Fibroblast of skin of right biceps (primary cell): ENCODE measurements at places on chromosomes 3 and 15.
A peak's percentile ranks its signal among the peaks of the same experiment; 100 is the strongest.

DNA sequence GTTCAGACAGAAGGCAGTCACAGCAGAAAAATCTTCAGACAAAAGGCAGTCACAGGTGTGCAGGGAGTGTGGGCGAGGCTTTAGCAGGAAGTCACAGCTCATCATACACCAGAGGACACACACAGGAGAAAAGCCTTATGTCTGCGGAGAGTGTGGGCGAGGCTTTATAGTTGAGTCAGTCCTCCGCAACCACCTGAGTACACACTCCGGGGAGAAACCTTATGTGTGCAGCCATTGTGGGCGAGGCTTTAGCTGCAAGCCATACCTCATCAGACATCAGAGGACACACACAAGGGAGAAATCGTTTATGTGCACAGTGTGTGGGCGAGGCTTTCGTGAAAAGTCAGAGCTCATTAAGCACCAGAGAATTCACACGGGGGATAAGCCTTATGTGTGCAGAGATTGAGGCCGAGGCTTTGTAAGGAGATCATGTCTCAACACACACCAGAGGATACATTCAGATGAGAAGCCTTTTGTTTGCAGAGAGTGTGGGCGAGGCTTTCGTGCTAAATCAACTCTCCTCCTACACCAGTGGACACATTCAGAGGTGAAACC, 27.6 kb downstream of the ZNF589 start:
- no peak for DNase-seq

DNA sequence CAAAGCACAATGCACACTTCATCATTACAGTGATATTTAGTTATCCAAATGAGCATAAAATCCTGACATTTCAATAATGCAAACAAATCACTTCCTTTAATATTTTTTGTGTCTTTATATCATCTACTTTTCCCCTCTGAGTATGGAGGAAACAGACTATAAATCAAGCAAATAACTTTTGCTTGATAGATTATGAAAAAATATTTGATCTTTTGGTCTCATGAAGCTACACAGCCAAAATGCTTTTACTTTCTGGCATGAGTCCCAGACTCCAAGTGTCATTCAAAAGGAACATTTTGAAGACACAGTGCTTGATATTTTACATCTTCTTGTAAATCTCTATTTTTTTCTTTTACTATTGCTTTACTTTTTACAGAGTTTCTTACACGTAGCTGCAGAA, 215.3 kb upstream of the ROBO1 start:
- DNase-seq, result no peak

GRCh38 chr3:32354362-32354778, 37.3 kb upstream of the CMTM7 start:
- no peak for DNase-seq

DNA sequence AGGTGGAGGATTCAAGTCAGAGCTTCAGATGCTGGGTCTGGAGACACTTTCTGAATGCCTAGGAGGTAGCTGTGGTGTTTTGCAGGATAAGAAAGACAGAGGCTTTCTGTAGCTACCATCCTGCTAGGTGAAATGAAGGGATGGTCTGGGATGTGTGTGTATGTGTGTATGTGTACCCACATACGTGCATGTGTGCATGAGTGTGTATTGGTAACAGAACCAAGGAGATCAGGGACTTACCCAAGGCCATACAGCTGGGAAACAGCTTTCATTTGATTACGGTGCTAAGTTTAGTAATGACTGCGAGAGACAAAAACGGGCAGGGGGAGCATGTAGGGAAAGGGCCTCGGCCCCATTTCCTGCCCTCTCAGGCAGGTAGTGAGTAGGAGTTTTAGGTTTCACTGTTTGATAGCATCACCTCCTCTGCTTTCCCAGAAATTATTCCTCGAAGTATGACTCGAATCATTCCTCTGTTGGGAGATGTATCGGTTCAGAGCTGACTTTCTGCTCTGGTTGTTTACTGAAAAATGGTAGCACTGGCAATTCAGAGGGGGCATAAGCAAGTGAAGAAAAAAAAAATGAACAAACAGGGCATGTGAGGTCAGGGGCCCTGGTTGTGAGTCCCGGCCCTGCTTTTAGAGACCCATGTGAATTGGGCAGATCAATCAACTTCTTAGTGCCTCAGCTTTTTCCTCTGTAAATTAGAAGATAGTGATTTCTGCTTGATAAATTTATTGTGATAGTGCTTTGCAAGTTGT, 130.7 kb downstream of the LPP start:
- peak; percentile 58 for DNase-seq

DNA sequence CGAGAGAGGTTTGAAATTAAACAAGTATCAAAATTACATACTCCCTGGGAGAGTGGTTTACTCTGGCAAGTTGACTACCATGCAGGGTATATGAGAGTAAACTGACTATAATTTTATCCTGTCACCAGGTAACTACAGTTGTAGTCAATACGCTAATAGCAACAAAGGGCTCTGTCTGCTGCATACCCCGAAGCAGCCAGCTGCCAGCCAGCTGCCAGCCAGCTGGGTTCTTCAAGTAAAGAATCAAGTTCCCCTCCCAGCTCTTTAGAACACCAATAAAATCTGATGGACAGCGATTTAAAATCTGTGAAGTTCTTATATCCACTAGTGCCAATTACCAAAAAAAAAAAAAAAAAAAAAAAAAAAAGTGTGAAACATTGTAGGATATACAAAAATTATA, 417.7 kb upstream of the CFAP20DC start:
- no peak for DNase-seq

GRCh38 chr15:71529361-71529760, 281.0 kb upstream of the NR2E3 start:
- DNase-seq, result no peak

- no peak for DNase-seq
These were observed 120.5 kb downstream of the AQP9 start for GRCh38 chr15:58258501-58259292.

DNA sequence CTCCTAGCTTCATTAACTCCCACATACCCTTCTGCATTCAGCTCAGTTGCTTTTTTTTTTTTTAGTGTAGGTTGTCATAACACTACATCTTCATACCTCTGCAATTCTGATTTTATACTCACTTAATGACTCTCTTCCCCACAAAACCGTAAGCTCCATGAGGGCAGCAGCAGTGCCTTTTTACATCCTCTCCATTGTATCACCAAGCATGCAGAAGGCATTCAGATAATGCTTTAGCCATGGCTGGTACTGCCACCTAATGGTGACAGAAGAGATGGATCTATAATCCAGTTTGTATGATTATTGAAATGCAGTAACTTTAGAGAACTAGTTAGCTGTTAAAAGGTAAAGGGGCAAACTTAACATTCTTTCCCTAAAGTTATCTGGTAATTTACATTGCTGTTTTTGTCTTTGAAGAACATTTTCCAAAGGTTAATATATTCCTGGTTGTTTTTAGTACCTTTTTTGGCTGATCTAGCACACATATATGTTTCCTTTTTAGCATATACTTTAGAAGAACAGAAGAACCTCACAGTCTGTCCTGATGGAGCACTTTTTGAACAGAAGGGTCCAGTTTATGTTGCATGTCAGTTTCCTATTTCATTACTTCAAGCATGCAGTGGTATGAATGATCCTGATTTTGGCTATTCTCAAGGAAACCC, 36.8 kb downstream of the ATP1B3 start:
- peak; percentile 61 for DNase-seq

DNA sequence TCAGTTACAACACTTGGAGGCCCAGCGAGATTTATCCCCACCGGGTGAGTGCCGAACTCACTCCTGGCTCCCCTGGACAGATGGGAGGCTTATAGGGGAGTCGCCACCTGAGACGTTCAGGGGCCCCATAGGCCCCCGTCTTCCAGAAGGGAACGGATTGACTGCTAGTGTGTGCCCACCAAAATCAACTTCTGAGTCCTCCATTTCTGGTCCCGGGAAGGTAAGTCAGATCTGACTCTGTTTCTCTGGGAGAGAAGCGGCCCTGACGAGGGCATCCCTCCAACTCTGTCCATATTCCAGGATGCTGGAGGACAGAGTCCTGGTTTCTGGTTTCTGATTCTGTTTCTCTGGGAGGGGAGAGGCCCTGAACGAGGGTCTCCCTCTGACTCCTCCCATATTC, 44.3 kb downstream of the ZBTB11 start:
- DNase-seq, result no peak

DNA sequence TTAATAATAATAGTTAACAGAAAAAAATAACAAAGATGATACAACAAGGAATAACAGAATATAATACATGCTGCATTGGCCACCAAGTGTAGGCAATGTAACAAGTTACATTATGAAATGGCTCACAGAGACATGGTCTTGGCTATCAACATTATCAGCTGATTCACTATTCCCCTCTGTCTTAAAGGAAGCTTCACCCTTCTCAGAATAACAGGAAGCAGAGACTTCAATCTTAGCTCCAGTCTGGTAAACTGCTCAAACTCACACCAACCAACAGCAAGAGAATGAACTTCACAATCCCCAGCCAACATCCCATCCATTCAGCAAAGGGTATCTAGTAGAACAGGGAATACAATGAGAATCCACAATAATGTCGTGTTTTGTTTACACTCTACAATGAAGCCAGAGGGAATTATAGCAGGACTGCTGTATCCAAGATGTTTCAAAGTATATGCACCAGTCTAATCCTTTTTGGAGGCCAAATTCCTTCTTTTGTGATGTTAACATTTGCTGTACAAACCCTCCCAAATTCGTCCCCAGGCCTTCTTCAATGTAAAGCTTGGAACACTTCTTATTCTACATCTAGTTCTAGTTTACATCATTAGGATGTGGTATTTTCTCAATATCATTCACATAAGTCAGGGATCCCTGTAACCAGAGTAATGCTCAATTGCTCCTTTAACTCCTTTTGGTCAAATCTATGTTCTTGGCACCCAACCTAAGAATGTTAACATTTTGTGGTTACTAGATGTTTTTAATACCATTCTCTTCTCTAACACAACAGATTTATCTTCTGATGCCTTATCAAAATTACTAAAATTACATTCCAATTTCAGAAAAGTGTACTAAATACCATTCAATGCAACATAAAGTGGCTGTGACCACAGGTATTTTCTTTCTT, 52.4 kb upstream of the CMSS1 start:
- DNase-seq, result peak; percentile 92

DNA sequence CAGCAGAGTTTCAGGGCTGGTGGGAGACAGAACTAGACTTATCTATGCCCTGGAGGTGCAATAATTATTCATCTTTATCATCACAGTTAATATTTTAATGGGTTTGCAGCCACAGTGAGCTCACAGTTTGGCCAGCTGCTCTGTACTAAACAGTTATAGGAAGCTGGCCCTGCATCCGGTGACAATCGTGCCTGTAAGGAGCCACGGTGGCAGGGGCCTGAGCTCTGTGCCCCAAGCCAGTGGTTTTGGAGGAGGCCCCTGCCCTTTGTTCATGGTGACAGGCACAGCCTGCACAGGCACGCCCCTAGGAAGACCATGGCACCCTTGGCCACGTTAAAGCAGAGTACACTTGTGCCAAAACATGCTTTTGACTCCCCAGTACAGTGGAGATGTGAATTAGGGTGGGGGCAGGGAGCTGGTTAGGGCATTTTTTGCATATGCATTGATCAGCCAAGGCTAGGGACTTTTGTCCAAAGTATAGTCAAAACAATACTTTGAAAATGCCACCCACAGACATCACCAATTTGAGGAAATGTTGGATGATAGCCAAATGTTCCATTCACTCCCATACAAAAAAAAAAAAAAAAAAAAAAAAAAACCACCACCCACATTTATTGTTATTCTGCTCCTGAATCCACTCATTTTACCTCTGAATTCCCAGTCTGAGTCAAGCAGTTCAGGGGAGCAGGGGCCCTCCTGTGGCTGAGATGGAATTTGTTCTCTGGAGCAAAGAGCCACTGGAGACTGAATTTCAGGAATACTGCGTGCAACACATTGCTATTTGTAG, 3.4 kb upstream of the RFTN1 start:
- peak; percentile 74 for DNase-seq

DNA sequence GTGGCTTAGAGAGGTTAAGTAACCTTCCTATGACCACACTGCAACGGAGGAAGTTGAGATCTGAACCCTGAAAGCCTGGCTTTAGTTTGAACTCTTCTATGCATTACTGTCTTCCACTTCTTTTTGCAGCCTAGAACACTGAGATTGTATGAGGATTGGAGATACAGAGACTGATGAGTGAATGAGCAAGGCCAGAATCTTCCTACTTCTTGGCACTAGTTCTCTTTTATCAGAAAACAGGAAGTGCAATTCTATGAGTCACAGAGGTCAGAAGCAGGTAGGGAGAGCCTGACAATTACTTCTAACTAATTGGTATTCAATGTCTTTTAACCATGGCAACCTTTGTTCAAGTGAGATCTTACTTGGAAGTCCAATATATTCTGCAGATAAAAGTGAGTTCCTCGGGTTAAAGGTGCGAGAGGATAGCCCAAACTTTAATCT, 219.0 kb downstream of the SHQ1 start:
- DNase-seq, result no peak

DNA sequence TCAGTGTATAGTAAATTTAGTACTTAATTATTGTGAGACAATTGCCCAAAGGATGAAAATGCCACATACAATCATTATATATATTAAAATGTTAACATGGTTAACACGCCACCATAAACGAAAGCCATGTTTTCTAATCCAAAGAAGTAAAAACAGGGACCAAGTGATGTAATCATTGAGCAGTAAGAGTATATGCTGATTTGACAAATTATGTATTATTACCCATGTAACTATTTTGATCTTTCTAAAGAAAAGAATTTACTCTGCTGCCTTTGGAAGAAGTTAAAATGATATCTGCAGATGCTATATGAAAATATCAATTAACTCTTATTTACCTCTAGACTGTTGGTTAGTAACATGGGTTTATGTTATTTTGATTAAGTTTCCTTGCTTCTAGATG, 150.2 kb downstream of the NAALADL2 start:
- no peak for DNase-seq

- DNase-seq, result peak; percentile 51
These were observed 37.6 kb upstream of the WDR49 start for GRCh38 chr3:167691366-167691765.

- DNase-seq, result peak; percentile 66
These were observed 57.5 kb upstream of the HERC1 start for GRCh38 chr15:63891079-63891767.

DNA sequence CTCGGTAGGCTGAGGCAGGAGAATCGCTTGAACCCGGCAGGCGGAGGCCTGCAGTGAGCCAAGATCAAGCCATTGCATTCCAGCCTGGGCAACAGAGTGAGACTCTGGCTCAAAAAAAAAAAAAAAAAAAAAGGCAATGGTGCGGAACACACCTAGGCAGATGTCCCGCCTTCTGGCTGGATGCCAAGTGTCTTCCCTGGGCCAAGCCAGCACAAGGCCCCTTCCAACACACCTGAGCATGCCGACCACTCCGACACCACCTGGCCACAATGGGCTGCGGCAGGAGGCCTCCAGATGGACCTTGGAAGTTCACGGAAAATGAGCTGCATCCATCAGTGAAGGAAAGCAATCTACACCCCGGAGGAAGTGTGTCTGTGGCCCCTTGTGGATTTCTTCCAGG, 19.0 kb downstream of the NUP210 start:
- no peak for DNase-seq
